Stimulated activated CD8-positive, alpha-beta memory T cell treated with anti-CD3 and anti-CD28 coated beads, Interleukin-4, amount 100 ng/mL, for 1 hour (primary cell): ENCODE measurements at places on chromosomes 12 and 14.

GRCh38 chr14:92391726-92392125, 68.8 kb downstream of the SLC24A4 start:
- no peak for DNase-seq

- no peak for DNase-seq
Observed at GRCh38 chr14:59306775-59307174, 118.3 kb downstream of the DAAM1 start.

- no peak for DNase-seq
Observed at GRCh38 chr14:38143170-38143569, 64.5 kb upstream of the SSTR1 start.

- no peak for DNase-seq
Observed at GRCh38 chr14:43898687-43899086, 608.4 kb downstream of the FSCB start.

DNA sequence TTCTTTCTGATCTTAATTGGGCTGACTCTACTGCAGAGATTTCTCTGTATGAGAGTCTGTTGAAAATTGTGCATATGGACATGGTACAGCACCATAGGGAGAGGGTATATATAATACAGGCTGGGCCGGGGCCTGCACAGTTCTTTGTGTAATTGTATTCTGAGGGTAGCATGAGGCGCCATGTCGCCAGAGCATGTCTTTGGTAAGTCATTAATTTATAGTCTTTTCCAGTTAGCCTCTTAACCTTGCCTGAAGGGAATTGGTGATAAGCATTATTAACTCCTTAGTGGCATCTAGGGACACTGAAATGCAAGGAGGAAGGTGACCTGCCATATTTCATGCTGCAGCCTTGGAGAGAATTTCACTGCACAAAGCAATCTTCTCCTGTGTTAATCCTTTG, 569.9 kb downstream of the TMTC2 start:
- DNase-seq = no peak

GRCh38 chr14:93055651-93056115, 60.0 kb downstream of the ITPK1 start:
- no peak for DNase-seq

GRCh38 chr12:202081-202731, 11.8 kb downstream of the SLC6A12 start:
- DNase-seq = no peak

GRCh38 chr12:50195832-50196231, 28.7 kb upstream of the CERS5 start:
- DNase-seq = no peak

- no peak for DNase-seq
Observed at GRCh38 chr12:38328306-38328895, 11.8 kb downstream of the ALG10B start.

GRCh38 chr14:90442388-90442787, 45.6 kb downstream of the CALM1 start:
- DNase-seq = no peak
